ENCODE measurements at places on chromosomes 2 and 18.

GRCh38 chr2:9199716-9200632, 6.6 kb upstream of the ASAP2 start:
- no peak for DNase-seq

DNA sequence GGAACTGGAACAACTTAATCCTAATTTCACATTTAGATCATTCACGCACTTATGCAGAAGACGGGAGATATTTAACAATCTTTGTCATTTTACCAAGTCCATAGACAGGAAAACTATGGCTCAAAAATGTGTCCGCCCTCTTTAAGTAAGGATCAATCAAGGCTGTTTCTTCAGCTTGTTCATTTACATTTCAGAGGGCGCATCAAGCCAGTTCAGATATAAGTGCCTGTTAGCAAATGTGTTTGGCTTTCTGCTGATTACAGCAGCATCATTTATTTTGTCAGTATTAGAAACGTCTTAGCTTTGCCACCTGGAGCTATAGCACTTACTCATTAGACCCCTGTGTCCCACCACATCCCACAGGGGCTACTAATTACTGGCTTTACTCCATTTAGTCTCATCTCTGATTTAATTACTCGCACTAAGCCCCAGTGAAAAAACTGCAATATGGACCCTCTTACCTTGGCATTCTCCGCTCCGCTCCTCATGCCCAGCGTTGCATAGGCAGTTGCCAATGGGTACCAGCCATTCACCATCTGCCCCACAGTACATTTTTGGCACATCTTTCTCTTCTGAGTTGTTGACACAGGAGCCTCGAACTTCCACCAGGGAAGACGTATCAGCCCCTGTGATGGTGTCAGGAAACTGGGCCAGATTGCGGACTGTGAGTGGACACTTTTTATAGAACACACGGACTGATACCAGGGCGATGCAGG, 8.7 kb downstream of the EPHA4 start:
- DNase-seq, result no peak

DNA sequence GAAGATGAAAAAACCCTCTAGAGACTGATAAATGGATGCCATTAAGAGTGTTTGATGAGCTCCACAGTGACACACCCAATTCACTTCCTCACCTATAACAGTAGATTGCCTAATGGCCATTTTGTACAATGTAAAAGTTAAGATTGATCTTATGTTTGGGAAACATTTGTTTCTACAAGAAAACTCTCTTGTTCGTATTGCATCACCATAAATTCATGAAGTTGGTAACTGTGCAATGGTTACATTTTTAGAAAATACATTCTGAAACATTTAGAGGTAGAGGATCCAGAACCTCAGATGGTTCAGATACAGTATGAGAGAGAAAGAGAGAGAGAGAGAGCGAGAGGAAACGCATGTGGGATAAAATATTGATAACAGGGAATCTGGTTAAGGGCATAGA, 31.8 kb downstream of the DAPL1 start:
- DNase-seq, result no peak

- DNase-seq, result no peak
Observed at GRCh38 chr2:31920962-31921361, 89.8 kb downstream of the MEMO1 start.

DNA sequence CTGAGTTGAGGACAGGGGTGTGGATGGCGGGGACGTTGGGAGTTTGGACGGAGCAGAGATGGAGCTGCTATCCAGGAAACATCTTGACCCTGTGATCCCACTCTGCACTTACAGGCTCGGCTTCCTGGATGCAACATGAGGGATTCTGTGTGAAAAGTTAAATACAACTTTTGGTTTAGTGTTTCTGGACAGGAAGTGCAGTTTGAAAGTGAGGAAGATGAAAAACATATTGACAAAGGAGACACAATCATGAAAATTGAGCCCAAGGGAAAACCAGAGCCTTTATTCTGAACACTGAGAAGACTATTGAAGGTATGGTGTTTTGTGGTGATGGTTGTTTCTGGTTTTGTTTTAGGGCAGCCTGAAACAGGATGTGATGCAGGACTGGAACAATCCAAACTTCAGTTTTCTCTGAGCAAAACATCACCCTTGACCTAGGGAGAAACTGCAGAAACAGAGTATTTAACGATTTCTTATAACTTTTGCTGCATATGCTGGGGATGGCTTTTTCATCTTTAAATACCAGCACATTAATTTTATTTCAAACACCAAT, 76.5 kb upstream of the RFX8 start:
- DNase-seq, result no peak

GRCh38 chr2:71926089-71926447, 221.6 kb downstream of the CYP26B1 start:
- DNase-seq, result no peak

DNA sequence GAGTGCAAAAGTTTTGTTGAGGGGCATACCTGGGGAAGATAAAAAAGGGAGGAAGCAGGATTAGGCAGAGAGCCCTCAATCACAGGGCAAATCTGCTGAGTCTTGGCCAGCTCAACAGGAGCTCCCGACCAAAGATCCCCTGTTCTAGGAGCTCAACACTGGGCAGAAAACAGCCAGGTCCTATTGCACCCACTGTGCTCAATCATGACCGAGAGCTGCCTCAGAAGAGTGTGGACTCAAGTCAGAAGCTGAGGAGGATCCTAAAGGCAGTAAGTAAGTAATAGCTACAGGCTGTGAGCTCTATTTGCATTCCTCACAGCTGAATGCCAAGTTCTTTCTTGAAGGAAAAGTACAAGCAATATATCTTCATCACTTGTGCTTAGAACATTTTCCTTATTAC, 334.4 kb upstream of the NRP2 start:
- no peak for DNase-seq

- no peak for DNase-seq
Observed at GRCh38 chr2:108320326-108320922, 31.7 kb downstream of the SULT1C2 start.

GRCh38 chr2:100852999-100853908, 33.3 kb downstream of the NPAS2 start:
- no peak for DNase-seq

- no peak for DNase-seq
Observed at GRCh38 chr2:12510070-12510469, 206.7 kb upstream of the TRIB2 start.

- no peak for DNase-seq
Observed at GRCh38 chr18:63971320-63972001, 1.6 kb downstream of the SERPINB8 start.

DNA sequence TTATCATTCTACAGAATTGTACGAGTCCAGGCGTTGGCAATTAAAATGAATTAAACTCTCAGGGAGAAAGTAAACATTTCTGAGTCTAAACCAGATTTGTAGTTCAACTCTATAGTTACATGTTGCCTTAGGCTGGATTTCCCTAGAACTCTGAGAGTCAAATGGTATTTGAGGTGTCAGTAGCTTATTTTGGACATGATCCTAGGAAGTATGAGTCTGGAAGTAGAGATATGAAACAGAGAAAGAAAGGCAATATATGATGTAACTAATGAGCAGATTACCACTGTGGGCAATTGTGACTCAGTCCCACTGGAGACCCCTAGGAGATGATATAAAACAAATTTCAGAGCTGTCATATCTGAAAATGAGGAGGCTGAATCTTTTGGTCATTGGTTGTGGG, 199.1 kb upstream of the UBE2E3 start:
- DNase-seq, result no peak

GRCh38 chr2:664063-664462, 13.1 kb downstream of the TMEM18 start:
- DNase-seq, result no peak

DNA sequence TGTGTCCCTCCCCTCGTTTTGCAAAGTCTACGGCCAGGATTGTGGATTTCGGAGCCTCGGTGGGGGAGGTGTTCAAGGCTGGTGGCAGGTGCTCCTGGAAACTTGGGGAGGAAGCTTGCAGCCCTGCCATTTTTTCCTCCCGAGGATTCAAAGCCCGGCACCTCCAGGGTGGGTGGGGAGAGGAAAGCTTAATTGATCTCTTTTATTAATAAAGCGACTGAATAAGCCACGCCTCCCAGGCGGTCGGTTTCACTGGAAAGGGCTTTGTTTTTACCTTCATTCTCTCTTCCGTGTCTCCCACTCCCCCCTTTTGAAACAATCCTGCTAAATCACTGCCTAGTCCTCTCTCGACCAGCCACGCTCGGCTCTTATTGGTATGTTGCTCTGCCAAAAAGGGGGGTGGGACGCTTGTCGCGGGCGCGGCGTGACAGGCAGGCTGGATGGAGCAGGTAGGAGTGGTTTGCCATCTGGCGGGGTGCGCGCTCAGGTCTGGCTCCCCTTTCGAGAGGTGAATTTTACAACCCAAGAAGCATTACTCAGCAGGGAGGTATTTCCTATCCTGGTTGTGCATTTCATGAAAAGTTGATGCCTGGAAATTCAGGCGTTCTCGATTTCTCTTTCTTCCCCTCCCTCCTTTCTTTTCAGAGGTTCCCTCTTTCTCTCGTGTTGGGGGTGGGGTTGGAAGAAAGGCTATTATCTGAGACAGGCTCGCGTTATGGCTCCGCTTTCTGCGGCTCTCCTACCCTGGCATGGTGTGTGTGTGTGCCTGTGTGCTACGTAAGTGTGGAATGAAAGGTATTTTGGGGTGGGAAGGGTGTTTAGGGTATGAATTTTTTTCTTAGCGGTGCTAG, 1.4 kb downstream of the NEDD4L start:
- DNase-seq, result peak; percentile 16

GRCh38 chr2:120348134-120348736, 2.3 kb downstream of the INHBB start:
- DNase-seq, result no peak

GRCh38 chr2:182593394-182593975, 122.6 kb upstream of the DNAJC10 start:
- no peak for DNase-seq

DNA sequence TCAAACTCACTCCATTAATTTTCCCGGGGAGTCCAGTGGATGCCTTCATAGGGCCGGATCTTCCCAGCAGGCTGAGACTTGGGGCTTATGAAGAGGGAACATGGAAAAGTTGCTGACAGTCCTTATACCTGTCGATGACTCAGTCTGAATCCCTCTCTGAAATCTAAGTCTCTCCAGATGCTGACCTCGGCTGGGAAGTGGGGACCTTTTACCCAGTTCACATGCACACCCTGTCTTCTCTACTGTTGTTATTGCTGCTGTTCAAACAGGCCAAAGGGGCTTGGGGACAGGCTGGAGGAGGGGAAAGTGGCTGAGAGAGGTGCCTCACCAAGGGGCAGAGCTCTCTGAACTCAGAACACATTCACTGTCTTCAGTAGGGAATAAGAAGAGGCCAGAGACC, 4.1 kb upstream of the TNP1 start:
- DNase-seq, result no peak

- no peak for DNase-seq
Observed at GRCh38 chr2:71772510-71773172, 319.3 kb downstream of the DYSF start.

DNA sequence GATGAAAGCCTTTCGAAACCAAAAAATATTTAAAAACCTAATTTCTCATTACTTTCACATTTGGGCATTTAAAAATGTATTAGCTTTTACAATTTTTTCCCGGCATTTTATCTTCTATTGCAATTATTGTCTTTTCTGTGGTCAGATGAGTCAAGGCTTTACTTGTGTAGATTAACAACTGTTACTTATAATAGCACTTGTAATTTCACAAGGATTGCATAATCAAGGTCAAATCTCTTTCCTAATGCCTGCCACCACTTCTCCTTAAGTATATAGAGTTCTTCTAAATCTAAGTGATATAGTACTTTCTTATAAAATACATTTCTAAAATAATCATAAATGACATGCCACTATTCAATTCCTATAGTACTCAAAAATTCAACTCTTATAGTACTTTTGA, 67.2 kb downstream of the SLC8A1 start:
- DNase-seq, result no peak

- DNase-seq, result no peak
Observed at GRCh38 chr2:144224472-144224871, 295.4 kb downstream of the ZEB2 start.

- no peak for DNase-seq
Observed at GRCh38 chr2:218074031-218074430, 5.0 kb downstream of the RUFY4 start.

DNA sequence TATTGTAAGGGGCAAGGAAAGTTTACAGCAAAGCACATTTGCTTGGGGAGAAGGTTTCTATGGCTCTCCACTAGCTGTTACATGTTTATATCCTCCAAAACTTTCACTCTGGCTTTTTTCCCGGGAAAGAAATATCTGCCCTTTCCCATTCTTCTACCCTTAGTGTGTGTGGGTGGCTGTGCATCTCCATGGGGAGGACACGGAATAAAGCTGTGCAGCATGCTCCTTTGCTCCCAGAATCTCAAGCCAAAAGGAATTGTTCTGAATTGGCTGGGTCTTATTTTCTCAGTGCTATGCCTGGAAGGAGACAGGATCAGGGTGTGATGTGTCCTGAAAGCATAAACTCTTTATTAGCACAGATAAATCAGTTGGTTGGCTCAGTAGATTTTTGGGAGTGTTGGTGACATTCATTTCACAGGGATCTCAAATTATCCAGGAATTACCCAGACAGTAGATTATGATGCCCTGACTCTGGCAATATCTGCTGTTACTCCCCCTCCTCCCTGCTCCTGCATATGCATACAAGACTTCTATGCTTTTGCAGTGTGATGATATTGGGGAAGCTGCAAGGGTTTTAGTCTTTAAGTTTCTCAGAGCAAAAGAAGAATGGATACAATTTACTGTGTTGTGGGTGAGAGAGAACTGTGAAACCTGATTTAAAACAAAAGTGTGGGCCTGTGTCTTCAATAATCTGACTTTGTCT, 63.1 kb downstream of the PARD3B start:
- no peak for DNase-seq

- no peak for DNase-seq
Observed at GRCh38 chr18:2981212-2981728, 31.7 kb downstream of the LPIN2 start.

DNA sequence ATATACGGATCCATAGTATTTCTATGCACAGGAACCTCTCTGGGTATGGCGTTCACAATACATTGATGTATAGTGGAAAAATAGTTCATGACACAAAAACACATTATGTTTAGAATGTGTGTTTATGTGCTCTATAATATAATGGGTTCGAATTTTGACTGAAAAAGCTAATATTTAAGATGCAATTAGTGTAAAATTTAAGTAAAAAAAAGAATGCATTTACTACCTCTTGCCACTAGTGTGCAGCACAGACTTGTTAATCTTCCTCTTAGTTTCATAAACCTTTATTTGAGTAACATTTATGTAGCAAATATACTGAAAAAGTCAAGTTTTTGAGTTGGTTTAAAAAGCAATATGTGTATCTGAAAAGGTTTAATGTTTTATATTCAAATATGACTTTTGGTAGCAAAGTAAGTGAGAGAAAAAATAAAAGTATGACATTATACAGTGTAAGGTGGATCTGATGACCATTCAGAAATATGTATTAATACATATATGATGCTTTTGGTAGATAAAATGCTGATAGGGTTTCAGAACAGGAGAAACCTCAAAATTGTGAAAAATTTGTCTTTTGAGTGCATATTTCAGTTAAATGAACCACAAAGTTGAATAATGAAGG, 49.4 kb downstream of the CCDC102B start:
- DNase-seq, result no peak

- DNase-seq, result no peak
Observed at GRCh38 chr2:212484563-212485080, 54.0 kb downstream of the ERBB4 start.

GRCh38 chr2:226963528-226963927, 127.7 kb downstream of the RHBDD1 start:
- no peak for DNase-seq
